ENCODE measurements at places on chromosomes 4 and X. TPM values are rescaled to one million over a fixed set of nuclear protein-coding genes. Genes with fewer than 3 reads are reported as not detected.
A peak's percentile ranks its signal among the peaks of the same experiment; 100 is the strongest.

- H3K4me1 ChIP-seq: no peaks in the 10 kb centered on the region
- no peak for DNase-seq
- no peak overlapping the region for H3K4me3 ChIP-seq
- H3K27ac ChIP-seq: no peak overlapping the region
Measured at GRCh38 chrX:139286342-139286741, 244.2 kb upstream of the F9 start.

- H3K27ac ChIP-seq: no peak overlapping the region
- H3K4me3 ChIP-seq: no peak overlapping the region
- H3K36me3 ChIP-seq: no peaks in the 10 kb centered on the region
- no peak for DNase-seq
- peaks cover 2% of the 10 kb centered on the region for H3K27me3 ChIP-seq
Measured at GRCh38 chrX:114015966-114016365, 567.9 kb upstream of the HTR2C start.

DNA sequence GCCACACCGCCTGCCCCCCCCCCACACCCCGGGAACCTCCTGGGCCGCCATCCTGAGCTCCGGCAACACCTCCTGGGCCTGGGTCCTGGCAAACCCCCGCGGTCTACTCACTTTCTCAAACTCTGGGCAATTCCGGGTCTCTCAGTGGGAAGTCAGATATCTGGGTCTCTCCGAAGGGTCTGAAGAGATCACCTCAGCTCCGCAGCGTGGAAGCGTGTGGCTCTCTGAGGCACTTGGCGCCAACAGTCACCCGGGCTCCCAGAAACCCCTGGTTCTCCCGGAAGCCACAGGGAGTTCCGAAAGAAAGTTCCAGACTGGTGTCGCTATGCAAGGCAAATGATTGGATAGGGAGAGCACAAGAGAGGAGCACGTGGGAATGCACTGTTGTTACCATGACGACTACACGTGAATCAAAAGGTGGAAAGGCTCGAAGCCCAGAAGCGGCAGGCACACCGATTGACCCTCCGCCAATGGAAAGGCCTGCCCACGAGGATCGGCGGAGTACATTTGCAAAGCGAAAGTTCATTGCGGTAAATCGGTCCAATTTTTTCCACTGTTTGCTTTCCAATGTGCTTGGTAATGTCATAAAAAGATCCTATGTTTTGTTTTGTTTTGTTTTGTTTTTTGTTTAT lies at the start of gene PNMA6E:
PNMA6E (minus strand) TSS at position 218 of the 632 bp plus-strand sequence. CDS start 2,501 bp downstream, outside the sequence.
- no peak within 1 kb of the TSS for H3K4me3 ChIP-seq
- no peaks in the 10 kb centered on the region for H3K27me3 ChIP-seq
- H3K36me3 ChIP-seq: no peaks in the 10 kb centered on the region
- no peaks in the 10 kb centered on the region for H3K4me1 ChIP-seq

GRCh38 chr4:143207555-143207954 lies 22.8 kb downstream of the USP38 start:
- no peaks in the 10 kb centered on the region for H3K27me3 ChIP-seq
- H3K36me3 ChIP-seq: peaks cover 13% of the 10 kb centered on the region
- peak; percentile 66 for DNase-seq
- H3K27ac ChIP-seq: no peak overlapping the region
- H3K4me1 ChIP-seq: no peaks in the 10 kb centered on the region

NEK1 gene
- 42.6 TPM for total RNA-seq
